Uterus (tissue), 4 donors: ENCODE measurements at places on chromosomes 2 and 18. TPM values are rescaled to one million over a fixed set of nuclear protein-coding genes. Genes with fewer than 3 reads are reported as not detected.
A peak's percentile ranks its signal among the peaks of the same experiment; 100 is the strongest.

DNA sequence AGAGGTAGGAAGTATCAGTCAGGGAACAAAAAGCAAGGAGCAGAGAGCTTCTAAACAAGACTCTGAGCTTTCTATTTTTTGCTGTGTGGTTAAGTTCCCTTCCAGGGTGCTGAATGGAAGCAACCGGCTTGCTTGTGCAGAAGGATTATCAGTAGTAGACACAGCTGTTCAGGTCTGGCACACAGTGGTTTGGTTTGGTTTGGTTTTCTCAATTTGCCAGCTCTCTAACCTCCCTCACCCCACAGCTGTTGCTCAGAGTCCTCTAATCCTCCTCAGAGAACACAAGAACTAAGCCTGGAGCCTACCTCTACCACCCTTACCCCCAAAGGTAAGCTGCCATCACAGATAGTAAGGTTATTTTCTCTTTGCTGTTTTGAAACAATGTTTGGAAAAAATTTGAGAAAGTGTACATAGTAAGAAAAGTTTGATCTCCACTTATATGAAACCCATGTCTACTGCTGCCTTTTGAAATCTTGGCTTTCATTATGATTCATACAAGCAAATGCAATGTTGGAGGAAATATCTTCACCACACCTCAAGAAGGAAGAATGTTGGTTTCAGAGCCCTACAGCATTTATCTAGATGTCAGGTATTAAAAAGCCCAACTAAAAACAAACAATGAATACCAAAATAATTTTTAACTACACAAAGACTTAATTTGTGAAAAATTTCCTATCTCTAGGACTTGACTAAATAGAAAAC lies 255.3 kb downstream of the NR4A2 start:
- H3K27me3 ChIP-seq = no peaks in the 10 kb centered on the region
- H3K4me1 ChIP-seq = no peaks in the 10 kb centered on the region
- DNase-seq = no peak
- no peaks in the 10 kb centered on the region for H3K36me3 ChIP-seq
- no peak overlapping the region for H3K27ac ChIP-seq

GRCh38 chr18:69495338-69495737 lies 94.7 kb downstream of the DOK6 start:
- H3K36me3 ChIP-seq = no peaks in the 10 kb centered on the region
- no peak for DNase-seq
- H3K4me3 ChIP-seq = no peak overlapping the region
- no peaks in the 10 kb centered on the region for H3K4me1 ChIP-seq

DNA sequence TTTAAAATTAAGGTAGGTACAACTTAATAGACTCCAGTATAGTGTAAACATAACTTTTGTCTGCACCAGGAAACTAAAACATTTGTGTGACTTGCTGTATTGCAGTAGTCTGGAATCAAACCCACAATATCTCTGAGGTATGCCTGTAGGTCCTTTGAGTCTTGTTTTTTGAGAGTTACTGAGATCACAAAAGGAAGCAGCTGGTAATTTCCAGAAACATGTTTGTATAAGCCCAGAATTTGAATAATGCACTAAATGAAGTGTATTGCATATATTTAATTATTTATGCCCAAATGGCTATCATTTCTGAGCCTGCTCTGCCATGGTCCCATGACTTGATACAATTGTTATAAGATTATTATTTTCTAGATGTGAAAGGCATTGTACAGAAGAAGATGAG lies 143.3 kb upstream of the LYPD6 start:
- no peaks in the 10 kb centered on the region for H3K27me3 ChIP-seq
- H3K4me3 ChIP-seq = no peak overlapping the region
- no peak overlapping the region for H3K27ac ChIP-seq
- H3K36me3 ChIP-seq = no peaks in the 10 kb centered on the region
- no peak for DNase-seq

DNA sequence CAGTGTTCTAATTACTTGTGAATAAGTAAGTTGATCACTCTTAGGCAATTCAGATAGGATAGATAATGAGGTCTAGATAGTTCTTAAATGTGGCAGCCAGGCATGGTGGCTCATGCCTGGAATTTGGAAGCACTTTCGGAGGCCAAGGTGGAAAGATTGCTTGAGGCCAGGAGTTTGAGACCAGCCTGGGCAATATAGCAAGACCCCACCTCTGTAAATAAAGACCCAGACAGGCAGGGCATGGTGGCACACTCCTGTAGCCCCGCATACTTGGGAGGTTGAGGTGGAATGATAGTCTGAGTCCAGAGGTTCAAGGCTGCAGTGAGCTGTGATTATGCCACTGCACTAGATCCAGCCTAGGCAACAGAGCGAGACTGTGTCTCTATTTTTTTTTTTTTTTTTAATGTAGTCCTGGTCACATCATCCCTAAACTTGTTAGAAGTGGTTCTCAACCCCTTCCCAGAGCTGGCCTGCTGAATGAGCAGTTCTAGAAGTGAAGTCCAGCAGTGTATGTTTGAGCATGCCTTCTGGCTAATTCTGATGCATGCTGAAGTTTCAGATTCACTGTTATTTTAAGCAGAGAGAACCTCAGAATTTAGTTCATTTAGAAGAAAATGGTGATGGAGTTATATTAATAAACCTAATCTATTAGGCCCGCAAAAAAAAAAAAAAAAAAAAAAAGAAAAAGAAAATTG lies 306.2 kb downstream of the PRKCE start:
- no peak overlapping the region for H3K4me3 ChIP-seq
- H3K4me1 ChIP-seq = no peaks in the 10 kb centered on the region
- no peak for DNase-seq
- H3K27me3 ChIP-seq = no peaks in the 10 kb centered on the region
- no peak overlapping the region for H3K27ac ChIP-seq
- H3K36me3 ChIP-seq = no peaks in the 10 kb centered on the region

- no peaks in the 10 kb centered on the region for H3K27me3 ChIP-seq
- H3K27ac ChIP-seq = no peak overlapping the region
- DNase-seq = no peak
- no peak overlapping the region for H3K4me3 ChIP-seq
- no peaks in the 10 kb centered on the region for H3K36me3 ChIP-seq
Measured at GRCh38 chr18:45847119-45847518, 21.6 kb downstream of the SIGLEC15 start.

Gene MAP3K2
- total RNA-seq = 69.1 TPM

GRCh38 chr2:128315829-128316776 lies 2.6 kb downstream of the HS6ST1 start:
- H3K36me3 ChIP-seq = no peaks in the 10 kb centered on the region
- H3K4me1 ChIP-seq = peaks cover 4% of the 10 kb centered on the region
- no peaks in the 10 kb centered on the region for H3K27me3 ChIP-seq
- DNase-seq = no peak
- no peak overlapping the region for H3K27ac ChIP-seq

Gene FIGN
- total RNA-seq = 9.8 TPM

Gene HSPD1
- total RNA-seq = 193 TPM

DNA sequence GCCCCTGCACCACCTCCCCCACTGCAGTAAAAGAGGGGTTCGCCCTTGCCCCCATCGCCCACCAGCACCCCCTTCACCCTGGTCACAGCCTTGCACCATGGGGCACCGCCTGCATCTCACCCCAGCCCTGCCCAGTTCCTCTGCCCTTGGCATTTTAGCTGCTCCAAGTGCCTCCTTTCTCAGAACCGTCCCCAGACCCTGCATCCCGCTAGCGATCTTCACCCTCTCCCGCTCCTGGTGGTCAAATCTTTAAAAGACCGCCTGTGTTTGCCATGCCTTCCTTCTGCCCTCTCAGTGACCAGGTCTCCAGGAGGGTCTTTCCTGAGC lies 114.7 kb upstream of the OTOS start:
- H3K27me3 ChIP-seq = no peaks in the 10 kb centered on the region
- H3K4me1 ChIP-seq = peaks cover 6% of the 10 kb centered on the region
- H3K27ac ChIP-seq = no peak overlapping the region
- H3K36me3 ChIP-seq = no peaks in the 10 kb centered on the region
- DNase-seq = no peak

Gene AFF3
- total RNA-seq = 8.5 TPM

DNA sequence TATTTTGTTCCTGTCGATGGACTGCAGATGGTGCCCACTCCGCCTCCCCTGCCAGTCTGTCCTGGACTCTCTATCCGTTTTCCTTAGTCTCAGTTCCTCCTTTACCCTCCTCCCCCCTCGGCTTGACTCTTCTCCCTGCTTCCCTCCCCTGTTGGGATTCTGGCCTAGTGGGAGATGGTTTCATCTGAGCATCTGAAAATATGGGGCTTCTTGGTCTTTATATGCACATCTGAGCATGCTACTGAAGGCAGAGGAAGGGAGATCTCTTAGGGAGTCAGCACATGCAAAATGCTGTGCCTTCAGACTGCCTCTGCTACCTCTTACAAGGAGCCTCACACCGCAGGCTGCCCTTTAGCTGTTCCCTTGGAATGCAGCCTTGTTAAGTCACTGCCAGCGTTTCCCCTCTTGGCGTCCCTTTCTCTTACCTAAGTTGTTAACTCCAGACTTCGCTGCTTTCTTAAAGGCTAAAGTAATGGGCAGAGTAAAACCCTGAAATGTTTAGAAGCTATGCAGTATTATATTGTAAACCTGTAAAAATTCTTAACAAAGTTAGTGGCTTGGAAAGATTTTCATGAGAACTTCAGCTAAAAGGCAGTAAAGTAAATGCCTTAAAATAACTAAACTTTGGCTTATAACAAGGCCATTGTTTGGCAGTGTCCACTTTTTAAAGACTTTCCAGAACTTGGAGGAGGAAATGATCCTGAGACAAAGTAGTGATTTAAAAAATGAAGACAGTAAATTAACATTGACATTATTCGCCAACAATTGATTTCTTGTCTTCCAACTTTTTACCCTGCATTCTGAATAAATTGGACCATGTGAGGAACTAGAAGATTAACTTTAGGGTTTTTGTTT lies 49.8 kb downstream of the LDLRAD4 start:
- H3K27ac ChIP-seq = peak overlapping the region; percentile 50
- peak; percentile 47 for DNase-seq
- no peaks in the 10 kb centered on the region for H3K36me3 ChIP-seq

Gene NYAP2
- total RNA-seq = 0.14 TPM

DNA sequence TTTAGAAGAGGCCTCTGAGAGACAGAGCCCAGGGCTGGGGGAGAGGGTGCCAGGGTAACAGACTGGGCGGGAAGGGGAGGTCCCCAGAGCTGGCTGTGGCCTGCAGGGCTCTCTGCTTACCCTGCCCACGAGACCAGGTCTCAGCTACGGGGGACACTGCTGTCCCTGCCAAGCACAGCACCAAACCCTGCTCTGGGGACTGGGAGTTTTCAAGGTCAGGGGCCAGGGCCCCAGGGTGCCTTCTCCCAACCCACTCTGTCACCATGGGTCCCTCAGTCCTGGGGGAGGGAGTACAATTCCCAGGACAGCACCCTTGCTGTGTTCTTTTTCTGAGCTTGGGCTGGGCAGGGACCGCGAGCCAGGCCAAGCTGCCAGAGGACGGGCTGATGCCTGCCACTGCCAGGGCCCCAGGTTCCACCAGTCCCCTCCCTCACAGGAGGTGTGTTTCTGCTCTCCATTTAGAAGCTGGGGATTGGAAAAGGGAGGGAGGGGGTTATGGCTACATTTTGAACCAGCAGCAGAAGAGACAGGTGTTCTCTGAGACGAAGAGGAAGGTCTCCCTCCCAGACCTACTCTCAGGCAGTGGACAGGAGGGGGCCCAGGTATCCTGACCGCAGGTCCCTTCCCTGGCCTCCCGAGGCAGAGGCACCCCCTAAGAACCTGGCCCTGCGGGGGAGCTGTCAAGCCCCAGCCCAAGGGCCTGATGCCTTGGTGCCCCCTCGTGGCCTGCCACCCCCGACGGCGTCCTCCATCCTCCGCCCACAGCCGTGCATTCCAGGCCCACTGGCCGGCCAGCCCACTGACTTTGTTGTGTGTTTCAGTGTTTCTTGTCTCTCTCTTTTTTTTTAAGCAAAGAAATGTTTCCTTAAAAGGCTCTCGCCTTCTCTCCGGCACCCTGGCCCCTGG lies 80.4 kb downstream of the TNS1 start:
- peak; percentile 85 for DNase-seq
- peaks cover 48% of the 10 kb centered on the region for H3K4me1 ChIP-seq
- no peaks in the 10 kb centered on the region for H3K27me3 ChIP-seq
